Stimulated activated CD8-positive, alpha-beta memory T cell treated with anti-CD3 and anti-CD28 coated beads, Interleukin-15, amount 100 ng/mL, for 4 hours (primary cell): ENCODE measurements at places on chromosomes 1 and 21.

GRCh38 chr1:10494754-10495474 lies 20.2 kb downstream of the PEX14 start:
- DNase-seq, result peak; percentile 54

DNA sequence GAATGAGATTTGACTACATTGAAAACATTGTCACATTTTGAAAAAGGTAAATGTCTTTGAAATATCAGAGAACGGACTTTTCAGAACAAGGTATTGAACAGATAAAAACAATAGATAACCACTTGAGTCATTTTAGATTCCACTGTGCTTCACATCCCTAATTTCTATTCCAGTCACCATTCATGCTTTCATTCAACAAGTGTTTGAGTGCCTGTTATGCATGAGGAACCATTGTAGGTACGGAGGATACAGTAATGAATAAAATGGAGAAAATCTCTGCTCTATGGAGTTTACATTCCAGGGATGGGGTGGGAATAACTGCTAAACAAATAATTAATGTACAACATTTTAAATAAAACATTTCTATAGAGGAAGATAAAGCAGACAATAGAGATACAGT lies 26.3 kb downstream of the ZMYM4 start:
- no peak for DNase-seq

GRCh38 chr21:42533963-42534355 lies 20.3 kb downstream of the SLC37A1 start:
- no peak for DNase-seq

DNA sequence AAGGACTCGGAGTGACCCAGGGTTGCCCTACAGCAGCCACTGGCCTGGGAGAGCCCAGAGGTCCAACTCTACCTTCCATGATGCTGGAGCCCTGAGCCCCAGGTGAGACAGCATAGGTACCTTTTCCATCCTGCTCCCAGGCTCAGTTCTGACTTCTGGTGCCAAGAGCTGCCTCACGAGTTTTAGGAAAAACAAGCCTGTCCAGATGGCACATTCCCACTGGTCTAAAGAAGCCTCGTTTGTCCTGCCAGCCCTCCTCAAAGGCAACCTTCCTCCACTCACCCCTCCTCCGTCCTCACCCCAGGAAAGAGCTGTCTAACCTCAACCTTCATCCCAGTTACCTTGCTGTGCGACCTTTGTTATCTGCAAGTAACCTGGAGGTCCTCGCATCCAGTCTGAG lies 53.5 kb upstream of the PRELP start:
- DNase-seq, result no peak

DNA sequence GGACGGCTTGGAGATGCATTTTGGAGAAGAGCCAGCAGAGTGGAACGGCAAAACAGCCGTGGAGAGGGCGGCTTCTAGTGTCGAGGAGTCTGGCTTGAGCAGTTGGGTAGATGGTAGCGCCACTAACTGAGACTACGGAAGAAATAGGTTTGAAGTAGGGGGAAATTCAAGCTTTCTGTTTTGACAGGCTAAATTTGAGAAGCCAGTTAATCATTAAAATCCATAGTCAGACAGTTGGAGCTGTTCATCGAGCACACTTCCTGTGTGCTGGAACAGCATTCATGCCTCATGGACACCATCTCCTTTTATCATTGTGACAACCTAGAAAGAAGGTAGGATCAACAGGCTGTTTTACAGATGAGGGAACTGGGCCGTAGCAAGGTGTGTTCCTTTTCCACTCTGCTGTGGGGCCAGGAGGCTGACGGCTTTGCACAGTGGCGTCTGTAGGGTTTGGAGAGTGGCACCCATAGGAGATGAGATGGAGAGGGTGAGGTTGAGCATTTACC lies 3.4 kb upstream of the PKLR start:
- DNase-seq, result no peak

DNA sequence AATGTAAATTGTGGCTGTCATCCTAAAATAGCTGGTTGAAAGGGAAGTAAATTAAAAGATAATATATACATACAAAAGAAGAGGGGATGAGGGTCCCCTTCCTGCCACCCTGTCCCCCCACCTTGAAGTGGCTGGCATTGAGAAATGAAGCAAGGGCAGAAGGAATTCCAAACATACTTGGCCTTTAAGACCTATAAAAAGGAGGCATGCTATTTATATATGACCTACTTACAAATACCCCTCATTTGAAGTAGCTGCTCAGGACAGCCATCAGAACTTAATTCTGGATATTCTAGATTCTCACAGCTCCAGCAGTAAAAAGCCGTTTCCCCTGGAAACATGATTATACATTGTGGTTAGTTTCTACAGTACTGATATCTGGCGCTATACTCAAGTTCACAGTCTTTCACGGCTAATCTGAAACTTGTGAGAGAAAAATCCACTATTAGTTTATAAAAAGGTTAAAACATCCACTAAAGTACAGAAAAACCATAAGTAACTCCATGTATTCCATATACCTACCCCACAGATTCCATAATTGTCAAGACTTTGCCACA lies 9.6 kb upstream of the MAP10 start:
- no peak for DNase-seq

- no peak for DNase-seq
Measured at GRCh38 chr1:5389101-5389885, 602.9 kb downstream of the NPHP4 start.

- no peak for DNase-seq
Measured at GRCh38 chr21:26820509-26820908, 24.7 kb downstream of the ADAMTS1 start.
